ENCODE measurements at places on chromosomes 4 and X.

DNA sequence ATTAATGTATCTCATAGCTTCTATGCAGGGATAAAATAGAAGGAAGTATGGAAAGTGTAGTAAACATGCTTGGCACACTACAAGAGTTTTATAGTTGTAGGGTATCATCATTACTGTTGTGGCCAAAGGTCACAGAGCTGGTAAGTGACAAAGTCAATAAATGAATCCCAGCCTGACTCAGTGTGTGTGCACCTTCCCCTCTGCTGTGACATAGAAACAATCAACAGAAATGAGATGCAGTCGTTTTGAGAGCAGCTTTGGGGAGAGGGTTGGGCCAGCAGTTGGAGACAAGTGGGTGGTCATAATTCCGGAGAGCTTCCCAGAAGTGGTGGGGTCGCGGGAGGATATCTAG is 82.4 kb upstream of the RBPJ start:
- no peak for DNase-seq

GRCh38 chr4:83582289-83582785 is 46.4 kb downstream of the GPAT3 start:
- no peak for DNase-seq

DNA sequence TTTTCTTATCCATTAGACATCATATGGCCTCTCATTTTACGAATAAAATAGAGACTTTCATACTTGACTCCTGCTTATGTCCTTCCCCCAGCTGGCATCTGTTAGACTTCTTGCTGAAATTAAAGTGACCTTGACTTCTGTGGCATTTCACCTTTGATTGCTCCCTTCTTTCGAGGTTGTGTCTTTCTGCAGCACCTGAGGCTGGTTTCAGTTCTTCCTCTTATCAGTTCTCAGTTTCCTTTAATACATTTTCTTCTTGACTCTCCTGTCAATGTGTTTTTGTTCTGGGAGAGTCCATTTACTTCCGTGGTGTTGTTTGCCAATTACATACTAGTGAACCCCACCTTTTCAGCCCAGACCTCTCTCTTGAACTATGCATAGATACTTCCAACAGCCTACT is 81.6 kb downstream of the RBPJ start:
- no peak for DNase-seq

GRCh38 chrX:46574774-46575381 is 1.3 kb downstream of the CHST7 start:
- DNase-seq, result peak; percentile 54

GRCh38 chrX:15903186-15903681 is 48.6 kb upstream of the AP1S2 start:
- DNase-seq, result no peak

- no peak for DNase-seq
Measured at GRCh38 chrX:41045960-41046567, 39.2 kb upstream of the USP9X start.

- peak; percentile 76 for DNase-seq
Measured at GRCh38 chr4:128844931-128845330, 35.4 kb downstream of the JADE1 start.

- no peak for DNase-seq
Measured at GRCh38 chrX:154548028-154548316, 552 bp downstream of the IKBKG start.

DNA sequence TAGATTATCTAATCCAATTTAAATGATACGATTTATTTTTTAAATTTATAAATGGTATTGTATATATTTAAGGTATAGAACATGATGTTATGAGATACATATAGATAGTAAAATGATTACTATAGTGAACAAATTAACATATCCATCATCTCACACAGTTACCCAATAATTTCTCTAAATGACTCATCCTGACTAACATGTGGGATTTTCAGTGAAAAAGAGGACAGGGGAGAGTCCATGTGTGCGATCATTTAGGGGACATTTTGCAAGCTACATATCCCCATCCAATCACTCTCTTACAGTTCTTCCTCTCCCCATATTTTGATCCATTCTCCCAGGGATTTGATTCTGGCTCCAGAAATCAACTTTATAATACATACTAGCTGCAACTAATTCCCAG is 88.2 kb downstream of the ABCB7 start:
- DNase-seq, result no peak

DNA sequence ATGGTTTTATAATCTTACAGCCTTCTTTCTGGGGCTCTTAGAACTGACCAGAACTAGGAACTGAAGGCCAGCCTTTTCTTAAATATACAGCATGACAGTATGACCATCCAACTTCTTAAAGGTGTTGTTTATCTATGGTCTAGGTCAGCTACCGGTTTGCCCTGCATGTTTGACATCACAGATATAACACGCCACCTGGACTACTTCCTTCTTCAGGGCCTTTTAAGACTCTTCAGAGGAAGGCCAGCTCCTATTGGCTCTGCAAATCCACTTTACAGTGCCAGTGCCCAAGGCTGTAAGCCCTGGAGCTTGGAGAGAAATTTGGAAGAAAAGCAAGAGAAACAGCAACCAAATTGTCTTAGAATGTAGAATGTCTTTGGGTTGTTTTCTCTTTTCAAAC is 185.5 kb downstream of the MGST2 start:
- DNase-seq, result no peak

GRCh38 chr4:177128306-177128705 is 181.4 kb upstream of the NEIL3 start:
- no peak for DNase-seq

- DNase-seq, result peak; percentile 39
Measured at GRCh38 chr4:3863841-3864741, 97.9 kb downstream of the ADRA2C start.

GRCh38 chr4:39486221-39486804 is 27.5 kb downstream of the LIAS start:
- no peak for DNase-seq

DNA sequence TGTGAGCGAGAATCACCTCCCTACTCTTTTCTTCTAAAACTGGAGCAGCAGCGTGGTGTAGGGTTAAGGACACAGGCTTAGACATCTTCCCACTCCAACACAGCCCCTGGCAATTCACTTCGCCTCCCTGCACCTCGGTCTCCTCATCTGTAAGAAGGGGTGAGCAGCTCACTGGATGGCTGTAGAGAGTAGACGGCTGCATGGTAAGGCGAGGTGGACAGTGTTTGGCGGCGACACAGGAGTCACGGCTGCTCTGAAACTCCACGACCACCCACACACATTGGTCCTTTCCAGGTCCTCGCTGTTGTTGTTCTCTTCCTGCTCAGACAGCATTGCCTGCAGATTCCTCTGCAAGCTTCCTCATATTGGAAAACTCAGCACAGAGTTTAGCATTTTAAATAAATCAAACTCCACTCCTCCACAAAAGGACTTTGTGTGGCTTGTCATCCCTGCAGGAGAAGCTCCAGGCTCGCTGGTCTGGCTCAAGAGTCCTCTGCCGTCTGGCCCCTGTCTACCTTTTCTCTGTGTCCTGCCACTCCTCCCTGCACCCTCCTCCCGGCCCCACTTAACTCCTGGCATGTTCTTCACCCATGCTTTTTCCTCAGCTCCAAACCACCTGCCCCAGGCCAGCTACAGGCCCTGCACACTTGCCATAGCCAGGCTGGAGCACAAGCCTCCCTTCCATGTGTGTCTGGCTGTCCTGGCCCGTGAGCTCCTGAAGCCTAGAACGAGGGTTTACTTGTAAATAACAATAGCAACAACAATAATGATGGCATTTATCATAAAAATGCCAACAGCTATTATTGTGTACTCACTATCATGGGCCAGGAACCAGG is 41.3 kb upstream of the CRMP1 start:
- DNase-seq, result no peak

GRCh38 chr4:24928708-24929107 is 15.9 kb upstream of the CCDC149 start:
- no peak for DNase-seq
